ENCODE measurements at places on chromosomes 4 and X.
A peak's percentile ranks its signal among the peaks of the same experiment; 100 is the strongest.

DNA sequence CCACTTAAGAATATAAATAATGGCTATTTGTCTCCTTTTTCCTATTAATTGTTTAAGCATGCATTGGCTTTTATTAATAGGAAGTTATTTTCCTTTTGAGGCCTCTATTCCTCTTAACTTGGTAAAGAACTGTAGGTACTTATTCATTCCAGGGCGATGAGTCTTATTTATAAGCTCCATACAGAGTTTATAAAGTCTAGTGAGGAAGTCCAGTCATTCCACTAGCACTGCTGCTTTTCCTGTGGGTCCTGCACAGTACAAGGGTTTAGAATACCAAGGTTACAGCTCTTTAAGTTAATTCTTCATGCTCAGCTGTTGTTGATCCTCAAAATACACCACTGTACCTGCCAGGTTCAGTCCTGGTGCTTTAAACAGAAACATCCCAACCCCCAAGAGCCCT lies 28.5 kb upstream of the WNK3 start:
- DNase-seq, result no peak

DNA sequence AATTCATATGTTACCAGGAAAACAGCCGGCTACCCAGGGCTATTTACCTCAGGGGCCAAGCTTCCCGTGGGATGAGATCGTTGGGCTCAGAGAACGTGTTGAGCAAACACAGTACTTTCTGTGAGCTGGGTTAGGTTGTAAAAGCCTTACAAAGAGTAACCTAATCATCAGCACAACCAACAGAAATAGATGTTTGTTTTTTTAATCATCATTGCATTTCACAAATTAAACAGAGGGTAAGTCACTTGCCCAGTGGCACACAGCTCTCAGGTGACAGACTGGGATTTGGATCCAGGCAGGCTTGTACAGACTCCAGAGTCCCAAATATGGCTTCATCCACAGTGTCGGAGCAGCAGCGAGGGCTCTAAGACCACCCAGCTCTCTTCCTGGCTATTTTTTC lies 20.1 kb downstream of the SPON2 start:
- no peak for DNase-seq

DNA sequence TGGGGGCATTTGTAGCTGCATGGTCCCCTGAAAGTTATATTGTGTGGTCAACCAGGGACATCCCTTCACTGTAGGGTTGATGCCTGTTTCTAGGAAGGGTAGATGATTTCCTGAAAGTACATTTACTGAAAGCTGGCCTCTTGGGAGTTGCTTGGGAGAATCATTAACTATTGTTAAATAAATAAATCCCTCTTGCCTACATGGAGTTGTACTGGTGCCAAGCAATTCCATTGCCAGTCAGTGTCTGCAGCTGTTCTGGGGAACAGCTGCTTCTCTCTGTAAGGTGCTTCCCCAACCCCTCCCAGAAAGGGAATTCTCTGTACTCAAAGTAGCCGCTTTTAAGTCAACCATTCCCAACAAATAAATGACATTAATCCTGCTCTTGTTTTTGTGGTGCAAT lies 51.1 kb downstream of the C4orf51 start:
- no peak for DNase-seq

GRCh38 chrX:19627081-19627480 lies 111.8 kb upstream of the MAP3K15 start:
- DNase-seq, result no peak

DNA sequence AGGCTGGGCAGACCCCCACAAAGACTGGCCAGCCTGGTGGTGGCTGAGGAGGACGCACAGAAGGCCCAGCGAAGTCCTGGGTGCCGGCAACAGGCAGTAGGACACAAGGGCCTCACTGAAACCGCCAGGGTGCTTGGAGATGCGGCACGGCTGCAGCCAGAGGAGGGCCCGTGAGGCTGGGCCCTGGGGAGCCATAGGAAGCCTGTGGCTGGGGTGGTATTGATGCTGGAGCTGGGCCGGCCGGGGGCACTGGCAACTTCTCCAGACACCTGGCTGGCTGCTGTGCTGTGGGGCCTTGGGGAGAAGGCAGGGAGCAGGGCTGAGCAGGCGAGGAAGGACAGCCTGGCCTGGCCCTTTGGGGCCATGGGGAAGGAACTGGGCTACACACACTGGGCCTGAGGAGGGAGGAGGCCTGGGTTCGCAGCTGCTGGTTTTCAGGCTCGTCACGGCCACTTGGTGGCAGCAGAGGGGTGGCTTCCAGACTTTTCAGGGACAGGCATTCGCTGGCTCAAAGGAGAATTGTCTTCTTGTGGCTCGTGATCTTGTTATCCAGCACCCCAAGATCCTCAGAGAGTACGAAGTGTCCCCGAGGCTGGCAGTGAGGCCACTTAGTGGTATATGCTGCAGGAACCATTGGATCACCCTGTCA lies 37.2 kb downstream of the ATP2B3 start:
- DNase-seq, result peak; percentile 71

DNA sequence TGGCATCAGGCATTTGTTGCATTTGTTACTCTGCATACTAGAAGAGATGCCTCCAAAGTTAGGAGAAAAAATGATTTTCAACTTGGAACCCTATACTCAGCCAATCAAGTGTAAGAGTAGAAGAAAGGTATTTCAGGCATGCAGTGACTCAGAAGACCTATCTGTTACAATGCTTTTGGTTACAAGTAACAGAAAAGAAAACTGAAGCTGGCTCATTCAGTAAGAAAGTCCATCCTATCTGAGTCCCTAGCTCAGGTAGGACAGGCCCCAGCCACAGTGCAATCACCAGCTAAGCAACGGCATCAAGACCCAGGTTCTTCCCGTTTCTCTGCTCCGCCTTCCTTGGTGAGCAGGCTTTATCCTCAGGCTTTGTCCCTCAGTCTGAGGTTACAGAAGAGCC lies 23.3 kb downstream of the MECP2 start:
- DNase-seq, result no peak

DNA sequence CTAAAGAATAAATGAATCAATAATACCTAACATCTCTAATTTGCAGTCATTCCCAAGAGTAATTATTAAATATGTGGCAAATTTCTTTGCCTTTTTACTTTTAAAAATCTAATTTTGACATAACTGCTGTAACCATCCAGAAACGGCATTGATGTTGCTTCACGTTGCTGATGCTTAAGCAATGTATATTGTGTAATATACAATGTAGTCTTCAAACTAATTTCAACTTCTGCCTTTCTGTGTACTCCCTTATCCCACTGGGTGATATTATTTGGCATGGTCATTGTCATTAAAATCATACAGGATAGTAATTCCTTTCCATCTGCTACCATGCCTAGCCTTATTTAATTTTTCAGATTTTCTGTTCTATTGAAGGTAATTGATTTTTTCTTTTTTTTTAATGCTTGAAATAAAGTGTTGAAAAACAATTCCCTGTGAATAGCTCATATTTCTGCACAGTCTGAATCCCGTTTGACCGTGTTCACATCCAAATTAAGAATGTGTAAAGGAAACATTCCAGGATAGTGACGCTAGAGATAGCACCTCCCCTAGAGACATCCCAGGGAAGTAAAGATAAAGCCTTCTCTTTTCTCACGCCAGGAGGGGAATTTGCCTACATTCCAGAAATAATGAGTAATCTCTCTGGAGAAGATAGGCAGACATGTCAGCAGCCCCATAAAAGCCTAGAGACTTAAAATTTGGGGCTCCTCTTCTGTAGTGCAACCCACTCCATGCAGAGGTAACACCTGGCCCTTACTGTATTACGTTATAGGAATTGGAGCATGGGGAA lies 8.6 kb downstream of the FAM200B start:
- DNase-seq, result no peak

GRCh38 chrX:102866981-102867656 lies 70.0 kb upstream of the RAB40AL start:
- DNase-seq, result no peak

GRCh38 chr4:183722731-183723560 lies 63.9 kb downstream of the TRAPPC11 start:
- DNase-seq, result peak; percentile 59

GRCh38 chrX:13469963-13470684 lies 99.3 kb upstream of the EGFL6 start:
- DNase-seq, result peak; percentile 5

GRCh38 chrX:40878766-40879165 lies 143.4 kb upstream of the MED14 start:
- no peak for DNase-seq

DNA sequence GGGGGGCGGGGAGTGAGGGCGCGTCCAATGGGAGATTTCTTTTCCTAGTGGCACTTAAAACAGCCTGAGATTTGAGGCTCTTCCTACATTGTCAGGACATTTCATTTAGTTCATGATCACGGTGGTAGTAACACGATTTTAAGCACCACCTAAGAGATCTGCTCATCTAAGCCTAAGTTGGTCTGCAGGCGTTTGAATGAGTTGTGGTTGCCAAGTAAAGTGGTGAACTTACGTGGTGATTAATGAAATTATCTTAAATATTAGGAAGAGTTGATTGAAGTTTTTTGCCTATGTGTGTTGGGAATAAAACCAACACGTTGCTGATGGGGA lies 1.1 kb downstream of the HTT start:
- no peak for DNase-seq

GRCh38 chrX:50799531-50799961 lies 14.4 kb downstream of the SHROOM4 start:
- DNase-seq, result no peak

GRCh38 chr4:137678796-137679195 lies 146.5 kb upstream of the PCDH18 start:
- DNase-seq, result no peak

- peak; percentile 27 for DNase-seq
Observed at GRCh38 chr4:146916479-146917076, 29.1 kb downstream of the TTC29 start.

- DNase-seq, result no peak
Observed at GRCh38 chrX:10519761-10520160, 100.6 kb downstream of the MID1 start.

GRCh38 chr4:38333219-38333618 lies 330.8 kb upstream of the KLF3 start:
- peak; percentile 53 for DNase-seq

- DNase-seq, result no peak
Observed at GRCh38 chrX:9393571-9393970, 71.3 kb upstream of the TBL1X start.

- peak; percentile 52 for DNase-seq
Observed at GRCh38 chrX:130085551-130086446, 24.5 kb downstream of the ELF4 start.

DNA sequence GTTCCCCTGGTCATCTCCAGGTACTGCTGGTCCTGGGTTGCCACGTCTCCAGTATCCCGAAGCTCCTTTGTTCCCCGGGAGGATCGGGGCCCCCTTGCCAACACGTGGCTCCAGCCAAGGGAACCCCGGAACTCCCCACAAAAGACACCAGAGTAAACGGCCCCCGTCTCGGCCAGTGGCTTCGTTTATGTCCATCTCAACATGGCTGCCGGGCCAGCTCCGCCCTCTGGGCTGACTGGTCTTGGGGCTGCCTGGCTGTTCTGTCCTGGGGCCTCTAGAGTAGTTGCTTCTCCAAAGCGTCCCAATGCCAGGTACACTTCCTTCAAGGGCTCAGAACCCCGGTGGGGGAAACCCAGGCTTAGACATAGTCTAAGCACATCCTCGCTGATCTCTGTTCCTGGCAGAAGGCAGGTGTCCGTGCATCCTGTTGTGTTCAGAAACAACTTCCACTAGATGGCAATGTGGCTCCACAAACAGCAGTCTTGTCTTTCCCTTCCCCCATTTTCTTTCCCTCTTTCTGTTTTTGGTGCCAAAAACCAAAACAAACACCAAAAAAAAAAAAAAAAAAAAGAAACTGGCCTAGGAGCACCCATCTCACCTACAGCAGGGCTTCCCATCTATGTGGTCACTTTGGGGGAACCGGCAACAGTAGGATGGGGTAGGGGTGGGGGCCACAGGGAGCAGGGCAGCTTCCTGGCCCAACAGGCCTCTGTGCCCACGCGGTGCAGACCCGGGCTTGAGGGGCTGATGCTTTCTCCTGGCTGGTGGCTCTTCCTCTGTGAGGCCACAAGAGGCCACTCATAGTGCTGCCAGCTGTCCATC lies 35.3 kb downstream of the NBDY start:
- peak; percentile 92 for DNase-seq

DNA sequence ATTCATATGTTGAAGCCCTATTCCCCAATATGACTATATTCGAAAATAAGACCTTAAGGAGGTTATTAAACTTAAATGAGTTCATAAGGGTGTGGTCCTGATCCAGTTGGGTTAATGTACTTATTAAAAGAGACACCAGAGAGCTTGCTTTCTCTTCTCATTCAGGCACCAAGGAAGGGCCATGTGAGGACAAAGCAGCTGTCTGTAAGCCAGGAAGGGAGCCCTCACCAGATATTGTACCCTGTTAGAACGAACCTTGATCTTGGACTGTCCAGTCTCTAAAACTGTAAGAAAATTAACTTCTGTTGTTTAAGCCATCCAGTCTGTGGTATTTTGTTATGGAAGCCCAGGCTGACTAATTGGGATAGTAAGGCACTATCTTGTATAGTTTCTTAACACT lies 9.1 kb upstream of the YTHDC1 start:
- DNase-seq, result no peak

- DNase-seq, result no peak
Observed at GRCh38 chr4:134028421-134028820, 173.2 kb downstream of the PABPC4L start.

DNA sequence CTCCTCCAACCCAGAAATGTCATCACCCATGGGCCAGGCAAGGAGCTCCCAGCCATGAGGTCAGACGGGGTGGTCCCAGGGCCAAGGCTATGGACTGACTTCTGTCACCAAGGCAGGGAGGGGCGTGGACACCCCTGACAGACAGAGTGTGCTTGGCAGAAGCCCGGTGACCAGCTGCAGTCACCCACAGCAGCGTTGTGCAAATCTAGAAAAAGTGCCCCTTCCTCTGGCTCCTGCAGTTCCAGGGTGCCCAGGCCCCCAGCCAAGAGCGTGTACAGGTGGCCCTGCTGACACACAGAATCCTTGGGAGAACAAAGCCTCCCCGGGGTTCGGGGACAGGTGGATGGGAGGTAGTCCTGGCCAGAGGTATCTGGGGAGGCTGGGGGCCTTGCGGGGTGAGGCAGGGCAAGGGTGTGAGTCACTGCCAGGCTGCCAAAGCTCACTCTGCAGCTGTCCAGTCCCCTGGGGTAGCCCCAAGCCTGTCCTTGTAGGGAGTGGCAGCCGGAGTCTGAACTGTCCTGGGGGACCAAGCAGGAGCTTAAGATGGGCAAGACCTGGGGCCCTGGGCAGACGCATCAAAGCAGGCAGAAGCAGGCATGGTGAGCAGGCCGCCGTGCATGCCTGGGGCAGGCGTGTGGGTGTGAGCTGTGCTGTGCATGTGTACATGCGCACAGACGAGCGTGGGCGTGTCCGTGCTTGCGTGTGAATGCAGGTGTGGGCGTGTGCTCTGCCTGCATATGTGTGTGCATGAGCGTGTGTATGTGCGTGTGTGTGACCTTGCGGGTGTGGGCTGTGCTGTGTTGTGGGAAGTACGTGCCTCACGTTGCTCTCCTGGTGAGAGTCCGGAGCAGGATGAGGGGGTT lies 3.3 kb downstream of the MYL5 start:
- DNase-seq, result no peak

GRCh38 chr4:16065066-16065465 lies 18.8 kb downstream of the PROM1 start:
- no peak for DNase-seq

DNA sequence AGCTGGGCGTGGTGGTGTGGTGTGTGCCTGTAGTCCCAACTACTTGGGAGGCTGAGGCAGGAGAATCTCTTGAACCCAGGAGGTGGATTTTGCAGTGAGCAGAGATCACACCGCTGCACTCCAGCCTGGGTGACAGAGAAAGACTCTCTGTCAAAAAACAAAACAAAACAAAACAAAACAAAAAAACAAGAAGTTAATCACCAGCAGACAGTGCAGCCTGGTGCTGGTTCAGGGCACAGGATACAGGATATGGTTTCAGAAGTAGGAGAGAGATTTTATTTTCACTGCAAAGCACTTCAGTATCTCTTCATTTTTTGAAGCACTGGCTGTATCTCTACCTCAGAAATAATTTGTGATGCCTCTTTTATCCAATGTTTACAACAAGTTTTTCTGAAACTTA lies 1222.9 kb upstream of the PRKX start:
- DNase-seq, result no peak

All from activated CD4-positive, alpha-beta T cell treated with anti-CD3 and anti-CD28 coated beads, Interleukin-2, Interleukin-6, amounts not matched to agents 100 ng/mL and 50 ng/mL, durations not matched to agents 16 hours and 8 hours (primary cell).